A549 (cell line): ENCODE measurements at places on chromosomes 2 and 18. TPM values are rescaled to one million over a fixed set of nuclear protein-coding genes. Genes with fewer than 3 reads are reported as not detected.

- no peak for DNase-seq
Measured at GRCh38 chr2:36355890-36356297, 316 bp downstream of the CRIM1 start.

GRCh38 chr2:135890149-135890548 is 13.9 kb upstream of the MCM6 start:
- DNase-seq = no peak

DNA sequence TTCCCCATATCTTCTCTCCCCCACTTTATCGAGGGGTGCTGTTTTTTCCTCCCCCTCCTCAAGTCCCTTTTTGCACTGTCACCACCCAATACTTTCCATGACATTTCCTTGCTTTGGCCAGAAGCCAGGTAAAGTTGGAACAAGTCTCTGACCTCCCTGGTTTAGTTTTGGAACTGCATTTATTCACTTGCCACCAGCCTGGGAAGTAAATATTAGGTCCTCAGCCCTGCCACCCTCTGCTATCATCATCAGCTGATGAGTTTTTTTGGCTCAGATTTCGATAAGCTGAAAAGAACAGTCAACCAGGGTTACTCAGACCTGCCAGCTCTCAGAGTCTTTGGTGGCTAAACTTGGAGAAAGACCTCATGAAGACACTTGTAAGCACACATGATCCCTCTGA is 47.0 kb downstream of the DHRS9 start:
- no peak for DNase-seq

- DNase-seq = no peak
Measured at GRCh38 chr2:239199041-239199768, 201.6 kb downstream of the HDAC4 start.

DNA sequence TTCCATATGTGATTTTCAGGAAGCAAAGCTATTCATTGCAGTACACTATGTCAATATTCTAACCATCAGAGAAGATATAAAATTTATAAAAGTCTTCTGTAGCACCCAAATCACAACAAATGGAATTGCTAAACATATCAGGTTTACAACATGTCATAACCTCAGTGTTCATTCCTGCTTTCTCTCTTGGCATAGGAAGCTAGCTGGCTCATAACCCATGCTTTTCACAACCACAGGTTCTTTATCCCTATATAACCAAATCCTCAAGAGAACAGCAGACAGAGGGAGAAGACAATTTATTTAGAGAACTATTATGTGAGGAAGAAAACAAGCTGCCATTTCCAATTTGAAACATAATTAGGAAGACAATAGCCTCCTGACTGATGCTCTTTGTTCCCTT is 997.0 kb upstream of the ACVR2A start:
- DNase-seq = no peak

DNA sequence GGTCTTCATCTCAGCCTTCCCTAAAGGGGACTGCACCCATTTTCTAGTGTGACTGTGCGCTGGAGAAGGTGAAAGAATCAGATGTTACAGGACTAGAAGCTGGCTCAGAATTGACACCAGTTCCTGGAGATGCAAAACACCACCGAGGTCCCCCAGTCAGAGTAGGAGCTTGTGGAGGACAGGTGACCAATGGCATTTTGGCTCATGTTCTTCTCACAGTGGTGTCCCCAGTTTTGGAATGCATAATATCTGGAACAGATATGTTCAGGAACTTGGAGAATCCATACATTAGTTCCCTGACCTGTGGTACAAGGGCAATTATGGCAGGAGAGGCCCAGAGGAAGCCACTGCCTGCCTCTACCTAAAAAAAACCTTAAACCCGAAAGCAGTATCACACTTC is 66.3 kb downstream of the PSMG2 start:
- no peak for DNase-seq

GRCh38 chr18:9681217-9681616 is 26.9 kb upstream of the RAB31 start:
- DNase-seq = no peak

GRCh38 chr2:328761-329160 is 40.9 kb upstream of the ALKAL2 start:
- no peak for DNase-seq

GRCh38 chr2:10469955-10470608 is 22.0 kb upstream of the ODC1 start:
- DNase-seq = no peak

Gene CRYGC
- not detected in 3 replicates for polyA plus RNA-seq

Gene SLC5A7
- not detected in 3 replicates for polyA plus RNA-seq

Gene GALR1
- polyA plus RNA-seq = not detected in 3 replicates

Gene DOK1
- polyA plus RNA-seq = 3.2 to 5.1 TPM (median 5.0 TPM) in 3 replicates
